ENCODE measurements at places on chromosomes 1 and 21.
A peak's percentile ranks its signal among the peaks of the same experiment; 100 is the strongest.

DNA sequence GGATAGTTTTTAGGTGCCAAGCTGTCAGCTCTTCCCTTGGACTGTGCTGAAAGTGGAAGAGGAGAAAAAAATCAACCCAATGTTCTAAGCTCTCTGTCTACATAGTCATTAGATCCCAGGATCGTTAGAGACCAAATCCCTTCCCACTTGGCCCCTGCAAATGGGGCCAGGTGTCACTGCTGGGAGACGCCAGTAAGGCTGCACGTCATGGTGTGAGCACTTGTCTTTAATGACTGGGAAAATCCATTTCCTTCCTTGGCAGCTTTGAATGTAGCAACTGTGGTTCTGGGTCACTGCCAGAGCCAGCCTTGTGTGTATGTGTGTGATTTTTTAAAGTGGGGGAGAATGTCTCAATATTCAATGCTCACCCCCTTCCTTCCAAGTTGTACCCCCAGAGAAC is 59.9 kb downstream of the MAN1C1 start:
- peaks cover 31% of the 10 kb centered on the region for H3K4me1 ChIP-seq
- H3K4me3 ChIP-seq, result no peak overlapping the region
- H3K36me3 ChIP-seq, result no peaks in the 10 kb centered on the region
- DNase-seq, result peak; percentile 43
- H3K27me3 ChIP-seq, result no peaks in the 10 kb centered on the region

DNA sequence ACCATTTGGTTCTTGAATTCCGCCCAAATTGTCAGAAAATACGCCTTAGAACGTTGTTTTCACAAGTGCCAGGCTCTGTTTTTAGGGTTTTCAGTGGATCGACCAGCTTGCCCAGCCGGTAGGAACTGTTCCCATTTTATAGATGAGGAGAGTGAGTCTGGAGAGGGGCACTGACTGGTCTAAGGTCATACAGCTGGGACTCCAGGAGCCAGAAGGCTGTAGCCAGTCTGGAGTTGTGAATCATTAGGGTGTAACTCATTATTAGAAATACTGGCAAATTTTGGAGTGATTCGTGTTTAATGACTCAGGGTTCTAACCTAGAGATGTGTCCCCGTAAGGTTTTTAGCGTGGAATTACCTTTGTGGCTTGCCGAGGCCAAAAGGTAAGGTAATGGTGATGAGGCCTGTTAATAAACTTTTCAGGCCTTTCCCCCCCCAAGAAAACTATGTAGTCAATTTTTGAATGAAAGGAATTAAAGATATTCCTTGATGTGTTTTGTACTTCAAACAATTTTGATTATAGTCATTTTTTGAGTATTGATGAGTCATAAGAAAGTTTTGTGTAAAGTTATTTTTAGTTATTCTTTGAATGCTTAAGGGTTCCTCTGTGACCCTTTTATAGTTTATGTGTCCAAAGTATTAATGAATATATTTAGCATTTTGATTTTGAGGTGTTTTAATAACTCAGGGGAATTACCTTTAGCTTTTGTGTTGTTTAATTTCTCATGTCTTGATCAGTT is 2.1 kb downstream of the DYRK1A start:
- no peak for DNase-seq
- H3K27ac ChIP-seq, result peak overlapping the region; percentile 98
- H3K27me3 ChIP-seq, result no peaks in the 10 kb centered on the region
- peak overlapping the region; percentile 63 for H3K4me3 ChIP-seq
- H3K36me3 ChIP-seq, result peaks cover 8% of the 10 kb centered on the region

GRCh38 chr1:167621780-167622313 is 8.2 kb upstream of the RCSD1 start:
- H3K27ac ChIP-seq, result peak overlapping the region; percentile 98
- no peak overlapping the region for H3K4me3 ChIP-seq
- H3K4me1 ChIP-seq, result peaks cover 98% of the 10 kb centered on the region
- peak; percentile 46 for DNase-seq

GRCh38 chr1:14794906-14795305 is 196.4 kb downstream of the KAZN start:
- no peaks in the 10 kb centered on the region for H3K27me3 ChIP-seq
- no peak overlapping the region for H3K27ac ChIP-seq
- no peak for DNase-seq
- no peaks in the 10 kb centered on the region for H3K4me1 ChIP-seq
- H3K36me3 ChIP-seq, result no peaks in the 10 kb centered on the region

GRCh38 chr1:224482619-224483018 is 48.0 kb upstream of the WDR26 start:
- no peaks in the 10 kb centered on the region for H3K4me1 ChIP-seq
- H3K27ac ChIP-seq, result no peak overlapping the region
- no peak overlapping the region for H3K4me3 ChIP-seq

DNA sequence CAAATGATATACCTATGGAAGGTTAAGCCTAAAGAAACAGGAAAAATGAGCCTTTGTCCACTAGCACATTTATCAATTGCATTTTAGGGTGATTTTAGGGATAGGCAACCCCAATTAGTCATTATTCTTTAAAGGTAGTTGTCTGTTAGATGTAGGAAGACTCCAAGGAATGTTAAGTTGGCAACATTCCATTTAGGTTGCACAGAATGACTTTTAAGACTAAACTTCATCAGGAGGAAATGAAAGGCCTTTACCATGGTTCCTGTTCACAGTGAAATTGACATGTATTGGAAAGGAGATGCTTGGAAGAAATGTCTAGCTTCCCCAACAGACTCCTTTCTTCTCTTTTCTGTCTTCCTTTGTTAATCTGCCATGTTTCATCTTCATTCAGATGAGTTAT is 1.6 kb upstream of the APOBEC4 start:
- H3K4me1 ChIP-seq, result no peaks in the 10 kb centered on the region
- no peak overlapping the region for H3K4me3 ChIP-seq
- no peak overlapping the region for H3K27ac ChIP-seq
- no peak for DNase-seq
- no peaks in the 10 kb centered on the region for H3K27me3 ChIP-seq

- DNase-seq, result no peak
- peaks cover 15% of the 10 kb centered on the region for H3K4me1 ChIP-seq
- H3K4me3 ChIP-seq, result no peak overlapping the region
- no peaks in the 10 kb centered on the region for H3K27me3 ChIP-seq
Observed at GRCh38 chr1:8659593-8659992, 157.8 kb downstream of the RERE start.

- no peaks in the 10 kb centered on the region for H3K4me1 ChIP-seq
- no peaks in the 10 kb centered on the region for H3K36me3 ChIP-seq
- H3K4me3 ChIP-seq, result no peak overlapping the region
- H3K27ac ChIP-seq, result no peak overlapping the region
- DNase-seq, result no peak
Observed at GRCh38 chr21:37793660-37794059, 122.6 kb downstream of the KCNJ6 start.

DNA sequence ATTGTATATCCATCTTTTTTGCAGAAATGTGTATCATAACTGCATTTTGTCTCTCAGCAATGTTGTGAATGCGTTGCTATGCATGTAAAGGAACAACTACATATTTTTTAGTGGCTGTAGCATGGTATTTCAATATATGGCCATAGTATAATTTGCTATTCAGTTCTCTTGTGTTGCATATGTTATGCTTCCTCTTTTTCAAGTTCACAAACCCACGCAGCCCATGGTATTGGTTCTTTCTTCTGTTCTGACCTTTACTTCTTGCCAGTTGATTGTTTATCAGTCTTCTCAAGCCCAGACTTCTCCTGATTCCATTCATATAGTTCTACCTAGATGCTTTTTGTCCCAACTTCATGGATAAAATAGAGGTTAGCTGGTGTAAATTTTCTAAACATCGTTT is 6.1 kb downstream of the SLC22A15 start:
- no peak overlapping the region for H3K4me3 ChIP-seq
- H3K36me3 ChIP-seq, result no peaks in the 10 kb centered on the region
- no peak for DNase-seq
- no peaks in the 10 kb centered on the region for H3K27me3 ChIP-seq
- H3K4me1 ChIP-seq, result no peaks in the 10 kb centered on the region

DNA sequence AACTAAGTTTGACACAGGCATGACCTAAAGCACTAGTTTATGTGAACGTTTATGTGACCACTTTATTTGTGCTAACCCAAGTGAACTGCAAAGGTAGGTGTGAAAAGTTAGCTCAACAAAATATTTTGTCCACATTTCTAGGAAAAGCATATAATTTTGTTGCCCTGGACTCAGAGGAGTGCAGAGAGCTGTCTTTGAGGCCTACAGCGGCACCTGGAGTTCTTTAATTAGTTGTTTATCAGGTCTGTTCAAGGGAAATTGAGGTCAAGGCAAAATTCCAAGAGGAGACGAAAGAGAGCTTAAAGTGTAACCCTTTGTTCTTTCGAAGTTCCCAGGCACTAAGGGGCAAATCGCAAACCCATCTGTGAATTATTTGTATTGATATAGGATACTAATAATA is 1.3 kb downstream of the GIPC2 start:
- no peak overlapping the region for H3K4me3 ChIP-seq
- H3K4me1 ChIP-seq, result no peaks in the 10 kb centered on the region
- no peak for DNase-seq
- peaks cover 6% of the 10 kb centered on the region for H3K27me3 ChIP-seq
- H3K27ac ChIP-seq, result no peak overlapping the region

- no peak overlapping the region for H3K27ac ChIP-seq
- no peaks in the 10 kb centered on the region for H3K4me1 ChIP-seq
- no peak overlapping the region for H3K4me3 ChIP-seq
- peaks cover 44% of the 10 kb centered on the region for H3K36me3 ChIP-seq
- DNase-seq, result no peak
- no peaks in the 10 kb centered on the region for H3K27me3 ChIP-seq
Observed at GRCh38 chr1:54352755-54353154, 53.4 kb downstream of the SSBP3 start.

DNA sequence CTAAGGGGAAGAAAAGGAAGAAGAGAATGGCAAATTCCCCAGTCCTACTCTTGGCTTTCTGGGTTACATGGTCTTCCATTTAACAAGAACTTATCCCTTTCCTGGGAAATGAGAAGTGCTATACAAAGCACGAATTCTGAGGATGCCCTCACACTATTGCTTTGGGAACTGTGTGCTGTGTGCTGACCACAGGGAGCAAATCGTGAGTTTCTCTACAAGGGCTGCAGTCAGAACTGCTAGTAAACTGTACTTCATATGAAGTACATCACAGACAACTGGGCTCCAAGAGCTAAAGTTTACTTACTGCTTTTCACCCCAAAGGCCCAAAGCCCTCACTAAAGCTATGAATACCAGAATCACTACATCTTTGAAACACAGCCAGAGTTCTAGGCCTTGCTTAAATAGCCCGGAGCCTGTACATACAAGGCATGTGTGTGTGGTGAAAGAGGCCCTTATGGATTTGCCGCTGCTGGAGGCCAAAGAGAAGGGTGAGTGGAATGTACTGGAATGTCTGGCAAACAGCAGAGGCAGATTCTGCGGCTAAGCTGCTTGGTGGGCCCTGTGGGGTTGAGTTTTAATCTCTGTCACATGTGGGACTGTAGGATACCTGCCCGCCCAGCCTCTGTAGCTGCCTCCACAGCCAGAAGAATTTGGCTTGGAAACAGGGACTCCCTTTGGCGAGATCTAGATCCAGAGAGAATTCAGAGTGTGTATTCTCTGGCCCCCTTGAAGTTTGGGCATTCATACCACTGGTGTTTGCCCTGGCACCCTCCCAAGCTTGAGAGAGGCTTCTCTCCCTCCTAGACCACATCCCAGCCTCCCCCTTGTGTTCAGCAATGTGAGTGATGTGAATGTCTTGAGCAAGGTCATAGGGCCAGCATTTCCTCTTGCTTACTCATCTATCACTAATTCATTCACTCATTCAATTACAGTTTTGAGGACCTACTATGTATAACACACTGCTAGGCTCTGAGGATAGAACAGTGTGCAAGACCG is 21.9 kb upstream of the TRIM67 start:
- DNase-seq, result no peak
- no peaks in the 10 kb centered on the region for H3K4me1 ChIP-seq
- no peaks in the 10 kb centered on the region for H3K36me3 ChIP-seq
- no peak overlapping the region for H3K4me3 ChIP-seq

DNA sequence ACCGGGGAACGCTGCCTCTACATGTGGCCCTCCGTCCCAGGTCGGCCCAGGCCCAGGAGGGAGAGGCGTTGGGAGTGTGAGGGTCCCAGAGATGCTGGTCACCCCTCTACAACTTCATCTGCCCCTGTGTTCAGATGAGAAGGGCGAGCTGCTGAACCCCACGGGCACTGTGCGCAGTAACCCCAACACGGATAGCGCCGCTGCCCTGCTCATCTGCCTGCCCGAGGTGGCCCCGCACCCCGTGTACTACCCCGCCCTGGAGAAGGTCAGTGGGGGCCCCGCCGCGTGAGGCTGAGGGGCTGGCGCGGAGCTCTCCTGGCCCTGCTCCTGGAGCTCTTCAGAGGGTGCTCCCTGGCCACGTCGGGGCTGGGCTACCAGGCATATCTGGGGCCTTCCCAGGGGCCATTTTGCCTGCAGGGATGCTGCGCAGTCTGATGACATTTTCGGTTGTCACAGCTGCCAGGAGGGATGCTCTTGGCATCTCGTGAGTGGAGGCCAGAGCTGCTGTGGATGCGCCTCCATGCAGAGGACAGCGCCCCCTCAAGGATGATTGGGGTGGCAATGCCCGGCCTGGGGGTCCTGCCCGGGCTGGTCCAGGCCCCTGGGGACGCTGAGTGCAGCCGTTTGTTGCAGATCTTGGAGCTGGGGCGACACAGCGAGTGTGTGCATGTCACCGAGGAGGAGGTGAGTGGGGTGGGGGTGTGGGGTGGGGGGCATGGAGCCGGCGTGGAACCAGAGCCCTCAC is 68.6 kb downstream of the PIK3CD start:
- no peaks in the 10 kb centered on the region for H3K27me3 ChIP-seq
- peaks cover 96% of the 10 kb centered on the region for H3K36me3 ChIP-seq
- peak overlapping the region; percentile 96 for H3K27ac ChIP-seq

- peaks cover 14% of the 10 kb centered on the region for H3K27me3 ChIP-seq
- H3K4me1 ChIP-seq, result peaks cover 9% of the 10 kb centered on the region
- H3K27ac ChIP-seq, result no peak overlapping the region
- DNase-seq, result no peak
- H3K4me3 ChIP-seq, result no peak overlapping the region
Observed at GRCh38 chr1:228865627-228866330, 130.5 kb downstream of the RHOU start.

DNA sequence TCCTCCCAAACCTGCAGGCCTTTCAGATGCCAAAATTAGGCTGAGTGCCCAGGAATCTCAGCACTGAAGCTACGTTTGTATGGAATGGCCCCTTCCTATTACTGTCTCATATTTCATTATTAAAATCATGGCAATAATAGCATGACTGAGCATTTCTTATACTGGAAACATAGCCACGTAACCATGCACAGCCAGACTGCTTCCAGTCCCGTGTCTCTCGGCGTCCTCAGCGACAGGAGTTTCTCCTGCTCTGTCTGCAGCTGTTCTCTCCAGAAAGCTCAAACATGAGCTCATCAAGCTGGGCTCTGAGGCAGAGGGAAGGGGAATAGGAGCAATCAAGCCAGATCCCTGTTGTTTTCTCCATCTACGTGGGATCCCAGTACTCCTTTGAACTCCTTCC is 104.0 kb downstream of the CDC7 start:
- H3K4me1 ChIP-seq, result peaks cover 10% of the 10 kb centered on the region
- DNase-seq, result no peak
- H3K27me3 ChIP-seq, result no peaks in the 10 kb centered on the region
- H3K27ac ChIP-seq, result no peak overlapping the region

DNA sequence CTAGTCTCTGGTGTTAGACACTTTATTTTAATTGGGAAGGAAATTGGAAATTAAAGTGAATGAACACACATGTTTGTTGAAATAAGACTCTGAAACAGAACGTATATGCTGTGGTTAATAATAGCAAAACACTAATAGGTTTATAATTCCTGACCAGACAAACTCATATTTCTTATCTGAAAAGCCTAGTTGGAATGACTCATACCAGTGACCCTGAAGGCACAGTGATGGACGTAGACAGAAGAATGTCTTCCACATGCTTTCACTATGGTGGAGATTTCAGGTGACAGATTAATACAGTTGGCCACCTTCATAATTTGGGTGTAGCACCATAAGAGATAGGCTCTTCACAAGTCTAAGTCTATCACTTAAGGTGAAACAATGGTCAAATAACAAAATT is 83.0 kb upstream of the COL11A1 start:
- H3K27me3 ChIP-seq, result no peaks in the 10 kb centered on the region
- no peak for DNase-seq
- H3K4me3 ChIP-seq, result no peak overlapping the region
- no peaks in the 10 kb centered on the region for H3K36me3 ChIP-seq
- H3K27ac ChIP-seq, result no peak overlapping the region

Measured in DND-41 (cell line).